ENCODE measurements at places on chromosomes 12 and 14.

- DNase-seq = no peak
Observed at GRCh38 chr12:42468921-42469320, 120.6 kb downstream of the PRICKLE1 start.

DNA sequence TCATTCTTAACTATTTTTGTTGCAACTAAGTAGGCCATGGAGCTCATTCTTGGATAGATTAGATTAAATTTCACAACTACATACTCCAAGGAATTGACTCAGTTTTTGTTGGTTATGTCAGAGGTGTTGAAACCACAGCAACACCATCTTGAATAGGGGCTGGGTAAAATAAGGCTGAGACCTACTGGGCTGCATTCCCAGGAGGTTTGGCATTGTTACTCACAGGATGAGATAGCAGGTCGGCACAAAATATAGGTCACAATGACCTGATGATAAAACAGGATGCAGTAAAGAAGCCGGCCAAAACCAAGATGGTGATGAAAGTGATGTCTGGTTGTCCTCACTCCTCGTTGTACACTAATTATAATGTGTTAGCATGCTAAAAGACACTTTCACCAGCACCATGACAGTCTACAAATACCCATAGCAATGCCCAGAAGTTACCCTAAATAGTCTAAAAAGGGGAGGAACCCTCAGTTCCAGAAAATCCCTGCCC is 20.9 kb downstream of the DMAC2L start:
- DNase-seq = no peak

- peak; percentile 43 for DNase-seq
Observed at GRCh38 chr12:6073426-6073825, 51.0 kb downstream of the VWF start.

DNA sequence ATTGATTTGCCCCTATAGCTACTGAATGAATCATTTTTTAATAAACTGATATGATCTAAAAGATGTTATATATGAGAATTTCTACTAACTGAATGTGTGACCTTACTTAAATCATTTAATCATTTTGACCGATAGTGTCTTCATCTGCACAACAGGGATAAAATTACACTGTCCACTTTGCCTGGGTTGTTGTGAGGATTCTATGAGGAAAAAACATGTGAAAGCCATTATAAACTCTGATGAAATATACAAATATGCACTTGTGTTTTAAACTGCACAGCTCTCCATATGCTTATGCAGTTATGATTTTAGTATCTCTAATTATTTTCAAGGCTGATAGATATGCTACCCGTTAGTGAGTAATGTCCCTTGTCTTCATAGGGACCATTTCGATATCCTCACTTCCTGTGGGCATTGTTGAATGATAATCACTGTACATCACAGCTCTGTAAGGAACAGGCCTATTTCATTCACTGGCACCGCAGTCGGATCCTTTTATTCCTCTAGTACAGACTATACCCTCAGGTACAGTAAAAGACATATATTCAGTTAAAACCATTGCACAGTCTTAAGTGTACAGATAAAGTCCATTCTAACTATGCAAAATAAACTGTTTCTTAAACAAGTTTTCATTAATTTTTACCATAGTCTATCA is 88.7 kb upstream of the RAP1B start:
- DNase-seq = no peak

- peak; percentile 94 for DNase-seq
Observed at GRCh38 chr14:70753518-70753953, 55.8 kb downstream of the MAP3K9 start.

All from HepG2 (cell line).